ENCODE measurements at places on chromosomes 2 and 18.

- no peak for DNase-seq
These were observed 229.4 kb upstream of the MYT1L start for GRCh38 chr2:2560374-2561015.

- DNase-seq, result no peak
These were observed 38.8 kb downstream of the RRM2 start for GRCh38 chr2:10161206-10161931.

DNA sequence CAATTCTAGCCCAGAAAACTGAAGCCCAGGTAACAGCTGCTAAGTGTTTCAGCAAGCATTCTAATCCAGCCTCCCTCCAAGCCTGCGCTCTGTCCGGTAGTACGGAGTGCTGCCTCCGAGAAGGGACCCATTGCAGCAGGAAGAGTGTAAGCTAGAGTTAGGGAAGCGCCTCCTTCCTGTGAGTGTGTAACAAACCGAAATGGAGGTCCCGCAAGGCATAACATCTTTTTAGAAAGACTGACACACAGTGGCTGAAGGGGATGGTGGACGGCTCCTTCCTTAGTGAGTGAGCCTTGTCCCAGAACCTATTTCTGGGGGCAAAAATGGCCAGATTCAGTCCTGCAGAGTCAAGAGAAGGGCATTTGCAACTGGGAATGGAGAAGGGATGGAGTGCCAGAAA lies 12.2 kb downstream of the PKDCC start:
- no peak for DNase-seq

DNA sequence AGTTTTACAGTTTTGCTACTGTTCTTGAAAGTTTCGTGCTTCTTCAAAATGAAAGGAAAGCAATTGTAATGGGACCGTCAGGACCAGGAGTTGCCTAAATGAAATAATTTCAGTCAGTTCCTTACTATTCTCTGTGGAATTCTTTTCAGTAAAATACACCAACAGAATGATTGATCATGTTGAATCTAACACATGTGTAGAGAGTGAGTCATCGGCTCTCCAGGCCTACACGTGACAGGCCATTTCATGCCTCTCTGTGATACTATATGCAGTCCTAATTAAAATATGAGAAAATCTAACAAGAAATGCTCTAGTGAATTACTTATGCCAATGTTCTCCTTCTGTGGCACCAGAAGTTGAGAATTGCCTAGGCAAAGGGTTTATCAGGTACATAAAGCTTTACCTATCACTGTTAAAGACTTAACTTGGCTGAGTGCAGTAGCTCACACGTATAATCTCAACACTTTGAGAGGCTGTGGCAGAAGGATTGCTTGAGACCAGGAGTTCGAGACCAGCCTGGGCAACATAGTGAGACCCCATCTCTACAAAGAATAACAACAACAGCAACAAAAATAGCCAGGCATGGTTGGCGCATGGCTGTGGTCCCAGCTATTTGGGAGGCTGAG lies 199.4 kb downstream of the LRRTM1 start:
- DNase-seq, result no peak

GRCh38 chr2:211709389-211709788 lies 829.2 kb downstream of the ERBB4 start:
- DNase-seq, result no peak

DNA sequence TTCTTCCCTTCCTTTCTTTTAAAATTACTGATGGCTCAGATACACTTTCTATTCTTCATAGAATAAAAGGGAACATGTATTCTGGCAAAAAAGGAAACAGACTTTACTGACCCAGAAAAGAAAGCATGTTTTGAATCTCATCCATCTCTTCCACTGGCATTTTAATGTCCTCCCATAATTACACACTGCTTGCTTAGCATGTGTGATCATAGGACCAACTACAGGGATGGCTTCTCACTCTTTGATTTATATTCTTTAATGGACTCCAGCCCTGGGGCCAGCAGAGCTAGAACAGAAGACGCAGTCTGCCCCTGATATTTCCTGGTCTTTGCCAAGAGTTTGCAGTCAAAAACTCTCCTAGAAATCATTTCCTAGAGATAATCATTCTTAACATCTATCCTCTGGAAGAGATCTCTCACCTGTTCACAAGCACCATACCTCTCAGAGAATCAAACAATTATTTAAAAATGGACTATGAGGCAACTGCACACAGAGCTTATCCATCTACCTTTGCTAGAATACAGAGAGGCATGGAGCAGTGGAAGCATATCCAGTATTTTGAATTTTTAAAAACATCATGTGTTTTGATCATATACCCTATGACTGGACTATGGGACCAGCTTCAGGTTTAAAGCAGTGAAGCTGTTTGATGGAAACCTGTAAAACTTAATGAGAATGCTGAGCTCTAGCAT lies 429.1 kb downstream of the NRXN1 start:
- no peak for DNase-seq

GRCh38 chr18:76414936-76415621 lies 80.0 kb downstream of the ZNF516 start:
- DNase-seq, result no peak

DNA sequence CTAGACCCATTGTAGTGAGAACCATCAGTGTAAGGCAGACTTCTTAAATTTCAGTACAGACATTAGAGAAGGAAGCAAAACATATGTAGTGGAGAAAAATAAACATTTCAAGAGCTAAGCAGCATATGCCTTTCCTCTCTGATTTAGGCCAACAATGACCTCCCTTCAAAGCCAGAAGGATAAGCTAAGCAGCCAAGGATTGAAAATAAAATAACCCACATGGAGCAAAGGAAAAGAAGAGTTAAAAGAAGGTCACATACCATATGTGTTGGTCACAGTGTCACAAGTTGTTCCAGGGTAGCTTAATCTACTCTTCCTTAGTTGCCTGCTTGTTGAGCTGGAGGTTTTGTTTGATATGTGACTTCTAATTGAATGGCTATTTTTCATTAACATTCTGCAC lies 15.6 kb upstream of the LAMA1 start:
- no peak for DNase-seq

- DNase-seq, result no peak
These were observed 775.3 kb upstream of the POU3F3 start for GRCh38 chr2:104078431-104079157.

- no peak for DNase-seq
These were observed 368.6 kb upstream of the SPRED2 start for GRCh38 chr2:65800998-65801397.

DNA sequence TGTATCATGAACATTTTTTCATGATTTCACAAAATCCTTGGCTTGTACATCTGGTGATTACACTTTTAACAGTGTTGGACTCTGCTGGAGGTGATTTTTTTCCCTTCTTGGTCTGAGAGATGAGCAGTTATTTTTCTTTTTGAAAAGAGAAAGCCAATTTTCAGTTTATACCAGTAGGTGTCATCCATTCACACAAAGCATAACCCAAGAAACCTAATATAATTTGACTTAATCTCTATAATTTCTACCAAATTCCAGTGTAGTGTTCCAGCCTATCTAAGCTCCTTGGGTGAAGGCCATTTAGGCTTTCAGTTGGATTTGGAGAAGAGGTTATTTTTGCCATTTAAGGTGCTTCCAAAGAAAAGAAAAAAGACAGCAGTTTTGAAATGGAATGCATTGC lies 7.7 kb upstream of the ICOS start:
- peak; percentile 62 for DNase-seq

- no peak for DNase-seq
These were observed 81.0 kb downstream of the TAF4B start for GRCh38 chr18:26307161-26307773.
